CD8-positive, alpha-beta T cell (primary cell): ENCODE measurements at places on chromosomes 1 and 21.

DNA sequence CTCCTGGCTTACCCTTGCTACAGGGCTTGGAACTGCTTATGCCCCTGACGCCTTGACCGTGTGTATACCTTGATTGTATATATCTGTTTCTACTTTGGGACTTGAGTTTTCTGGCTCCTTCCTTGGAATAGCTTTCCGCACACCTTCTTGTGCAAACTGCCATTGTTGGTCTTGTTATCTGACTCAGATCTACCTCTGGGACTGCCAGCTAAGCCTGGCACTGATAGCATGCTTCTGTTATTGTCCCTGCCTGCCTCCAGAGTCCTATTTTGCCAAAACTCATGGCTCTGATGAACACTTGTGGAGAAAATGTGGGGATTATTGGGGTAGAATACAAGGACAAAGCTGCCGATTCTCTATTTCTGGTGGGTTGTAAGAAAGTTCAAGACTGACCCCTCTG, 15.4 kb downstream of the FMOD start:
- DNase-seq, result no peak

GRCh38 chr21:39000496-39000895, 182.8 kb downstream of the PSMG1 start:
- DNase-seq, result no peak

GRCh38 chr1:234216116-234216703, 157.0 kb upstream of the COA6 start:
- DNase-seq, result no peak

GRCh38 chr1:24411963-24412362, 1.6 kb downstream of the STPG1 start:
- no peak for DNase-seq

- DNase-seq, result no peak
Measured at GRCh38 chr1:101005871-101006270, 19.7 kb downstream of the DPH5 start.

- DNase-seq, result no peak
Measured at GRCh38 chr1:53653631-53654030, 85.3 kb downstream of the GLIS1 start.

DNA sequence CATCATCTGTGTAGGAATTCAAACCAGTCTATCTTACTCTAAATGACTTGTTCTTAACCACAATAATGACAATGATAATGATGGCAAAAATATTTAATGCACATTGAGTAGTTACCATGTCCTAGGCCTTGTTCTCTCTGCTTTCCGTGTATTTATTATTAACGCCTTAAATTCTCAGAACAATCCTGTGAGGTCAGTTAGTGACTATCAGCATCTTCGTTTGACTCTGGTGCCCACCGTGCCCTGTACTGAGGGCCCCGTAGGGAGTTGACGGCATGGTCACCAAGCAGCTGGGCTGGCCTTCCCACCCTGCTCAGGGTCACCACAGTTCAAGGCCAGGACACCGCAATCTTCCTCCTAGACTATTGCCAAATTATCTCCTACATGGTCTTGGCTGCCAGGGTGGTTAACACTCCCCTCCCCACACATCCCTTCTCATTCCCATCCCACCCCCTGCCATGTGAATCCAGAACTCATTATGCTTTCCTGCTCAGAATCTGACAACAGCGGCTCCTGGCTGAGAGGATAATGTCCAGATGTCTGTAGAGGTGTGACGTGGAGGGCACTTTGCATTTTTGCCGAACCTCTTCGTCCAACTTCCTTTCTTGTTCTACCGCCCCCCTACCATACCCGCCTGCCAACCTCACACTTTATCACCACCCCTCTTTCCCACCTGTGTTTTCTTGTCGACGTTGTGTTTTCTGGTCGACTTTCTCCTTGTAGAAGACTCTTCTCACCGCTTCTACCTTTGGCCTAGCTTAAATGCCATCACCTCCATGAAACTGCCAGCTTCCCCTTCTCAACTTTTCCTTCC, 33.4 kb downstream of the IGFN1 start:
- no peak for DNase-seq

DNA sequence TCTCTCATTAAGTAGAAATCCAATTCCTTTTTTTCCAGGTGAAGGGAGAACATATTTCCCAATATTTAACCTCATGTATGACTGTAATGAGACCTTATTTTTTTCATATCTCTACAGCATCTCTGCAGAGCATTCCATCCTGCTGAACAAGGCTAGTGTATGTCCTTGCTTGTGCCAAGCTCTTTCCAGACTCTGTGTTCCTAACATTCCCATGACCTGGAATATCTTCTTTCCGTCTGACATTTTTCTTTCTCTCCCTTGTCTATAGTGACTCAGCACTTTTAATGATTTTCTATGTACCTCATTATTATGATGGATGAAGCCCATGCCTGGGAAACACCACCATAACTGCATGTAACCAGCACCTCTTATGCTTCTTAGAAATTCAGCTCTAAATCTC, 278.3 kb upstream of the NRIP1 start:
- DNase-seq, result no peak

DNA sequence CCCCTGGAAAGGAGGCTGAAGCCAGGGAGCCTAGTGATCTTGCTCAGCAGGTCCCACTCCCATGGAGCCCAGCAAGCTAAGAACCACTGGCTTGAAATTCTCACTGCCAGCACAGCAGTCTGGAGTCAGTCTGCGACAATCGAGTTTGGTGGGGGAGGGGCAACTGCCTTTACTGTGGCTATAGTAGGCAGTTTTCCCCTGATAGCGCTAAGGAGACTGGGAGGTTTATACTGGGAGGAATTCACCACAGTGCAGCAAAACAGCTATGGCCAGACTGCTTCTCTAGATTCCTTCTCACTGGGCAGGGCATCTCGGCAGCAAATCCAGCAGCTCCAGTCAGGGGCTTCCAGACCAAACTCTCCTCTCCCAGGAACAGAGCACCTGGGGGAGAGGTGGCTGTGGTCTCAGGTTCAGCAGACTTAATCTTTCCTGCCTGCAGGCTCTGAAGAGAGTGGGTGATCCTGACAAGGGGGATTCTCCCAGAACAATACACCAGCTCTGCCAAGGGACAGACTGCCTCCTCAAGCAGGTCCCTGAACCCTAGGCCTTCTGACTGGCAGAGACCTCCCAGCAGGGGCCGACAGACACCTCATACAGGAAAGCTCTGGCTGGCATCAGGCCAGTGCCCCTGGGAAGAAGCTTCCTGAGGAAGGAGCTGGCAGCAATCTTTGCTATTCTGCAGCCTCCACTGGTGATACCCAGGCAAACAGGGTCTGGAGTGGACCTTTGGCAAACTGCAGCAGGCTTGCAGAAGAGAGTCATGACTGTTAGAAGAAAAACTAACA, 548.5 kb upstream of the NEGR1 start:
- no peak for DNase-seq

DNA sequence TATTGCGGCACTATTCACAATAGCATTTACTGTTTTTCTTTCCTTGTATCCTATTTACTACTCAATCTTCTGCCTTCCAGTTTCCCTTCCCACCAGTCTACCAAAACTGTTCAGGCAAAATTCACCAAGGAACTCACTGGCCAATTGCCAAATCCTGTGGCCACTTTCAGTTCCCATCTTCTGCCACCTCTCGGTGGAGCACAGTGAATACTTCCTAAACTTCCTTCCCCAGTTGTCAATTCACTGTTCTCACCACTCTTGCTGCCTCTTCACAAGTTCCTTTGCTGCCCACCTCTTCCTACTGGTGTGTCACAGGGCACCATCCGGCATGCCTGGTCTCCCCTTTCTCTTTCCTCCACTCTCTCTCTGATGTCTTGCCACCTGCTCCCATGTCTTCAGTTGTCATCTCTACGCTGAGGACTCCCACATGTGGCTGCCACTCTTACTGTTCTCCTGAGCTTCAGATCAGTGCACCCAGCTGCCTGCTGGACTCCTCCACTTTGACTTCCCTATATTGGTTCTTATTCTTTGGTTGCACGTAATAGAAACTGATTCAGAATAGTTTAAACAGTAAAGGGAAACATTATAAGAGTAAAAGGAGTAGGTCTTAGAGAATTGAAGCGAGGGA, 114.4 kb downstream of the PIK3R3 start:
- no peak for DNase-seq

DNA sequence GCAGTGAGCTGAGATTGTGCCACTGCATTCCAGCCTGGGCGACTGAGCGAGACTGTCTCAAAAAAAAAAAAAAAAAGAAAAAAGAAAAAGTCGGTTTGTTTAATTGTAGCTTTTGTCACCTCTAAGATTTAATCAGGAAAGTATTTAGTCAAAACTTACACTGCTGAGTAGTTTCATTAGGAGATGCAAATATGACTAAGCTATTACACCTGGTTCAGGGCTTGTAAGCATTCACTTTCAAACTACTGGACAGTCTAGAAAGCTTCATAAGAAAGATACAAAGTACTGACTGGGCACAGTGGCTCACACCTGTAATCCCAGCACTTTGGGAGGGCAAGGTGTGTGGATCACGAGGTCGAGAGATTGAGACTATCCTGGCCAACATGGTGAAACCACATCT, 75.9 kb upstream of the CACYBP start:
- DNase-seq, result no peak

DNA sequence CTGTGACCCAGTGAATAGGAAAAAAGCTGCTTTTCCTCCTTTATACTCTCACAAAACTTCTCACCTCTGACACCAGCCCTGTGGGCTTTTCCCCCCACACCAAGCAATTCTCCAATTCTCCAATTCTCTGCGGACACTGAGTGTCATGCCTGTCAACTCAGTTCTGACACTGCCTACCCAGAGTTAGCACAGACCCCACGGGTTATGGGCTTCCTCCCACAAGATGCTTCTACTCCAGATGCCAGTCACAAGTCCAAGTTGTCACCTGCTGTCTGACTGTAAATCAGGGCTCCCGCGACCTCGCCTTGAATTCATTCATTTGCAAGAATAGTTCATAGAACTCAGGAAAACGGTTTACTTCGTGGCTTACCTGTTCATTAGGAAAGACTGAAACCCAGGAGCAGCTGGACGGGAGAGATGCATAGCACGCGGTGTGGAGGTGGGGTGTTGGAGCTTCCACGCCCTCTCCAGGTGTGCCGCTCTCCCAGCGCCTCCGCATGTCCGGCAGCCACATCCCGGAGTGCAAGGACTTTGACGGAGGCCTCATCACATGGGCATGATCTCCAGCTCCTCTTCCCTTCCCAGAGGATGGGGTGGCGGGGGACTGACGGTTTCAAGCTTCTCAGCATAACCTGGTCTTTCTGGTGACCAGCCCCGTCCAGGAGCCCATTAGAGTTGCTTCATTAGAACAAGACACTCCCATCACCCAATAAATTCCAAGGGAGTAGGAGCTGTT, 154.7 kb downstream of the PGBD5 start:
- no peak for DNase-seq

DNA sequence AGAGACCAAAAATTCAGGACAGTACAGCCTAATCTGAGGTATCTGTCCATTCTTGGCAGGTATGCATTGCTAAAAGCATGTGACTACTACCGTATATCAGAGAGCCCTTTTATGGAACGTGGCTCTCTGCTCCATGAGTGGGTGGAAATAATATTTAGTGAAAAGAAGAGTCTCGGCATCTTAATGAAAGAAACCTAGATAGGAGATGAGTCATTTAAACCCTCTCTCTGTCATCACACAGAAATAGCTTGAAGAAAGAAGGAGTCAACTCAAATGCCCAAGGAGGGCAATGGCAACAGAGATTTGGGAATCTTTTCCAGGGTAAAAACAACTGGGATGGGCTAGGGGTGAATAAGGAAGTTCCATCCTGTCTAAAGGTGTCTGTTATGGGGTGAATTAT, 528.2 kb downstream of the SMYD3 start:
- DNase-seq, result no peak

DNA sequence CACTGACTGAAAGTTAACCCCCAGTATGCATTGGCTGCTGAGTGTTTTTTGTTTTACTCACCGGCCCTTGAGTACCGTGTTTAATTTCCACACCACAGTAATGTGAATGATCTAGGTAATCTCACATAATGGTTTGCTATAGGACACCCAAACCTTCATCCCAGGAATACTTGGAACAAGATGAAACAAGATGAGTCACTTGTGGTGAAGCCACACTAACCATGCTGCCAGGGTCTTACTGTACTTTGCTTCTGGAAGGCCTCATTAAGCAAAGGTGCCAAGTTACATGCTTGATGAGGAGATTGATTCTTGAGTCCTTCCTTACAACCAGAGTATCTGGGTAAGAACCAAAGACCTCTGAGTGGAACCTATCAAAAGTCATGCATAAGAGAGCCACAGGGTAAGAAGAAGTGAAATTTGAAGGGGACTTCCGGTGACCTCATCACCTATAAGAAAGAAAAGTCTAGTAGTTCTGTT, 163.3 kb downstream of the NRIP1 start:
- no peak for DNase-seq

DNA sequence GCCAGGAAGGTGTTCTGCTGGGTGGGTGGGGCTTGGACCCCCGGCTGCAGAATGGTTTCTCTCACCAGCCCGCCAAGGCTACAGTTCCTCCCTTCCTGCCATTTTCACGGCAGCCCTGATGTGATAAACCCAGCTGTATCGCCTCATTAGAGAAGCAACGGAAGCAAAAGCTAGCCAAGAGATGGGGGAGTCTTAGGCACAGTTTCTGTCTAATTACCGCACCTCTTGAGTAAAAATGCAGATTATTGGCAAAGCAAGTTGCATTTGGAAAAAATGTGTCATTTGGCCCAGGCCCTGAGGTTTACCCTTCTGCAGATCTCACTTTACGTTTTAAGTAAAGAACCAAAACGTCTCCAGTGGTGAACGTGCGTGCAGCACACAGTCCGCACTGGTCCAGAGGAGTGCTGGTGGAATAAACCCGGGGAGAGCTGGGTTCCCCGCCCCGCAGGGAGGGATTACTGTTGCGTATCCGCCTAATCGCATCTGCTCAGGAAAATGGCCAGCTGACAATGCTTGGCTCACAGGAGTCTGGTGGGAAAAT, 109.9 kb downstream of the GALNT2 start:
- DNase-seq, result no peak

- no peak for DNase-seq
Measured at GRCh38 chr1:34477632-34478141, 277.2 kb upstream of the GJB5 start.

DNA sequence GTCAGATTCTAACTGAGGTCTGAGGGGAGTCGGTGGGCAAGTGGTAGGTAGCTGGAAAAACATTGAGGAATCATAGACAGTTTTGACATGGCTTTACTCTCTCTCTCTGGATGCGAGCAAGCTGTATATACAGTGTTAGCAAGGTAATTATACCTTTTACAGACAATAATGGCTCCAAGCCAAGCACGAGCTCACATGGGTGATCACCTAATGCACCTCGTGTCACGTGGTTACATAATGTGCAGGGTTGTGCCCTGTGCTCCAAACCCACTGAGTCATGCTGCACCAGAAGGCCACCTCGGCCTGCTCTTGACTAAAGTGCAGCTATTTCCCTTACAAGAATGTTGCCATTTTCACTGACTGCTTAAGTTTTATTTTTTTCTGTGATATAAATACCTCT, 7.6 kb upstream of the CLCA2 start:
- DNase-seq, result no peak

GRCh38 chr1:48344373-48344772, 121.9 kb downstream of the SLC5A9 start:
- DNase-seq, result no peak

- DNase-seq, result no peak
Measured at GRCh38 chr1:29801561-29801973, 565.2 kb downstream of the PTPRU start.
